ENCODE measurements at places on chromosomes 11 and 22.

DNA sequence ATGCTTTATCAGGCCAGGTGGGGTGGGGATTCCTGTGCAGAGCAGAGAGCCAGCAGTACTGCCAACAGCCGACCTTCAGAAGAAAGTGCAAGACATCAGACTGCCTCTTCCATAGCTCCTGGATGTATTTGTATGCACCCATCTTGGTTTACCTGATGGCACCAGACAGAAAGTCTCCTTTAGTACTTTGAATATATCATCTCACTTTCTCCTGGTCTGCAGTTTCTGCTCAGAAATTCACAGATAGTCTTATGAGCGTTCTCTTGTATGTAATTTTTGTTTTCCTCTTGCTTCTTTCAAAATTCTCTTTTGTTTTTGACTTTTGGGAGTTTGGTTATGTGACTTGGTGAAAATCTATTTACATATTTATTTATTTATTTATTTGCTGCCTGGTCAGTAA, 446.4 kb upstream of the CADM1 start:
- DNase-seq, result no peak

DNA sequence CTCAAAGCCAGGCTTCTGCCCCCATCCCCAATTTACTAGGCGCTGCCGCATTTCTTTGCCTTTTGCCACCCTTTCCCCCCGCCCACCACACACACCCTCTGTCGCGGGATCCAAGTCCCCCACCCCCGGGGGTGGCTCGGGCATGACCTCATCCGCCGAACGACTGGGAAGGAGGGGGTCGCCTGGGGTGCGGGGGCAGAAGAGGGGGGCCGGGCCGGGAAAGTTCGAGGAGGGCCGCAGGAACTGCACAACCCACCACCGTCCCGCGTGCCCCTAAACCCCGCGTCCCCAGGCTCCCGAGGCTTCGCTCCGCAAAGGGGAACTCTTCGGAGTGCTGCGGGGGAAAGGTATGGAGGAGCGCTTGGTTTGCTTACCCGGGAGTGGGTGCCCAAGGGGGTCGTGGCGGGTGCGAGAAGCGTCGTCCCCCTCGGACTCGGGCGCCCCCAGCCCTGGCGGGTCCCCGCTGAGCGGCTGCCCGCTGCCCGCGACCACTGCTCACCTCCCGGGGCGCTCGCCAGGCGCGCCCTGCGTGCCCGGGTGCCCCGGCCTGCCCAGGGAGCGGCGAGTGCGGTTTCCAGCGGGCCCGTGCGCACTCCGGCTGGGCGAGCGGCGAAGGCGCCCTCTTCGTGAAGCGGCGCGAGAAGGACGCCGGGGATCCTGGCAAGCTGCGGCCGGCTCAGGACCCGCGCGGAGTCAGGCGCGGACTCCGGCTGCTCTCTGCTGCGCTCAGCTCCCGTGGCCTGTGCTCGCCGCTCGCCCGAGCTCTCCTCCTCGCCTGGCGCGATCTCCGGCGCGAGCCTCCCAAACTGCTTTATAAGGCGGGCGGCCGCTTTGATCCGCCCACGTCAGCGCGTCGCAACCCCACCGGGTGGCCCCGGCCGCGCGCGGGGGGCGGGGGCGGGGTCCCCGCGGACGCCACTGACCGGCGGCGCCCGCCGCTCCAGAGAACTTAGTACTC, 4.0 kb upstream of the WNT11 start:
- peak; percentile 60 for DNase-seq

GRCh38 chr22:17242641-17243040, 23.4 kb upstream of the ADA2 start:
- DNase-seq, result no peak

GRCh38 chr22:44366372-44367300, 53.9 kb upstream of the SHISAL1 start:
- DNase-seq, result no peak

GRCh38 chr11:64276653-64277431, 7.6 kb downstream of the BAD start:
- DNase-seq, result peak; percentile 44

DNA sequence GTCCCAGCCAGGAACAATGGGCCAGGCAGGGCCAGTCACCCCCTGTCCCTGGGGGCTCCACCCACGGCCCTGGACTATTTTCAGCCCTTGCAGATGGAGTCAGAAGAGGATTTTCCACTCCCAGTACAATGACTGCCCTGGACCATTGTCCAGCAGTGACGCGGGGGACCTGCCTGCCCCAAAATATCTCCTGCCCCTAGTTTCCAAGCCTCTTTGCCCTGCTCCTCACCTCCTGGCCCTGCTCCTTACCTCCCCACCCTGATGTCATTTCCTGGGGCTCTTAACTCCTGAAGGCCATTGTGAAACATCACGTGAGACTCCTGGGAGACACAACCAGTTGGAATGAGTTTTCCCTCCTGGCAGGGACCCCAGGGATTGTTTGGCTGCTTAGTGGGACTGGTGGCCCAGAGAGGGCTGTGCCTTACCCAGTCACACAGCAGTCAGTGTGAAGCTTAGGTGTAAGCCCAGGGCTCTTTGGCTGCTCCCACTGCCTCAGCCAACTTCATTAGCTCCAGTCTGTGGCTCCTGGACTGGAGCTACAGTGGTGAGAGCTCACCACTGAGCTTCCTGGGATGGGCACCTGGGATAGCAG, 22.2 kb downstream of the P2RY2 start:
- DNase-seq, result peak; percentile 69

- DNase-seq, result peak; percentile 81
These were observed 10.4 kb upstream of the SUN2 start for GRCh38 chr22:38766076-38766777.

GRCh38 chr22:22761606-22761962, 117.2 kb downstream of the GGTLC2 start:
- no peak for DNase-seq

DNA sequence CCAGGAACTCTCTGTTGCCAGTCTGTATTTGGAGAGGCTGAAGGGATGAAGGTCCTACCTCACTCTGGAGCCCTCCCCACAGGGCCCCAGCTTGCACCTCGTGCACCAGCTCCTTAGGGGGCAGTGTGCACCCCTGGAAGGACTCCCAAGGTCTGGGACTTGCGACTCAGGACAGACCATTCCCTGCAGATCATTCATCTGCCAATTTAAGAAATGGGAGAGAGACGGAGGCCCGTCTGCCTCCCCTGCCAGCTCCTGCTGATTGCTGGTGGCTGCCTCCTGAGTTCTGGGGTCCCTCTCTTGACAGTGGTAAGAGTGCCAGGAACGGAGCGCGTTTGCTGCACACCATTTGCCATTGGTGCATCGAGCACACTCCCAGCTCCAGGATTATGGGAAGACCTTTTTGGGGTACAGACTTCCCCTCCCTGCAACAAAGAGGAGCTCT, 27.4 kb upstream of the MALAT1 start:
- peak; percentile 64 for DNase-seq

GRCh38 chr11:7437696-7438095, 47.6 kb upstream of the OLFML1 start:
- peak; percentile 90 for DNase-seq

DNA sequence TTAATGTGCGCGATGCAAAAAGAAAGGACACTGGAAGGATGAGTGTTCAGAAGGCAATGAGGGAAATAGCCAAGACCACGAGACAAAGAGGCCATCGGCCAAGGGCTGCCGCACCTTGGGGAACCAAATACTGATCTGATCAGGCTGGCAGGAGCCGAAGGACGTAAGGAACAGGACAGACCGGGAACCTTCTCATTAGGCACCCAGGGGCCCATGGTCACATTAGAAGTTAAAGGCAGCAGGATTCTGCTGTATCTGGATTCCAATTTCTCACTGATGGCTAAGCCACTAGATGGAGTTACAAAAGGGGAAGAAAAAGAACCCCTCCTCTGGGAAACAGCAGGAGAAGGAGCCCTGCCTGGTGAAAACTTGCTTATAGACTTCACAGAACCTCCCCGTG, 28.8 kb upstream of the CPT1A start:
- no peak for DNase-seq

DNA sequence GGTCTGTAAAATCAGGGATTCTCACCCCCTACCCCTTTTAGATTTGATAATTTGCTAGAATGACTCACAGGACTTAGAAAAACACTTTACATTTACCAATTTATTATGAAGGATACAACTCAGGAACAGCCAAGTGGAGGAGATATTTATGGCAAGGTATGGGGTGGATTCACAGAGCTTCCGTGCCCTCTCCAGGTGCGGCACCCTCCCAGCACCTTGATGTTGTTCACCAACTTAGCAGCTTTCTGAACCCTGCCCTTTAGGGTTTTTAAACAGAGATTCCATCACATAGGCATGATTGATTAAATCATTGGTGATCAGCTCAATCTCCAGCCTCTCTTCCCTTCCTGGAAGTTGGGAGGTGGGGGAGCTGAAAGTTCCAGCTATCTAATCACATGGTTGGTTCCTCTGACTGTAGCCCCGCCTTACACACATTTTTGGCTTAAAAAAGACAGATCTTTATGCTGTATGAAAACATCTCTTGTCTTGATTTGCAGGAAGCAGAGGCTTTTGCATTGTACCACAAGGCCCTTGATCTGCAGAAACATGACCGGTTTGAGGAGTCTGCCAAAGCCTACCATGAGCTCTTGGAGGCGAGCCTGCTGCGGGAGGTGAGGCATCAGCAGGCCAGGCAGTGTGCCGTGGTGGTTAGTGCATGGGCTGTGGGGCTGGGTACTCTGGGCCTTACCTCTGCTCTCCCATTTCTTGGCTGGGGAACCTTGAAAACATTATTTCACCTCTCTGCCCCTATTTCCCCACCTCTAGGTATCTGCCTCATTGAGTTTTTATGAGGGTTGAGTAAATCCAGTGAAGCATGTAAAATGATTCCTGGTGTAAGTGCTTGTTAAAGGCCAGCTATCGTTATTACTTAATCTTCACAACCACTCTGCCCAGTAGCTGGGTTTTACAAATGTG, 27.0 kb downstream of the CABIN1 start:
- no peak for DNase-seq

- no peak for DNase-seq
These were observed 6.6 kb upstream of the MS4A12 start for GRCh38 chr11:60485987-60486386.

GRCh38 chr22:43142880-43143562, at the start of gene MCAT:
Gene MCAT, minus strand, starts transcription at chr22:43143398. Its CDS starts 50 bp downstream, at chr22:43143348.
- DNase-seq, result peak; percentile 92

DNA sequence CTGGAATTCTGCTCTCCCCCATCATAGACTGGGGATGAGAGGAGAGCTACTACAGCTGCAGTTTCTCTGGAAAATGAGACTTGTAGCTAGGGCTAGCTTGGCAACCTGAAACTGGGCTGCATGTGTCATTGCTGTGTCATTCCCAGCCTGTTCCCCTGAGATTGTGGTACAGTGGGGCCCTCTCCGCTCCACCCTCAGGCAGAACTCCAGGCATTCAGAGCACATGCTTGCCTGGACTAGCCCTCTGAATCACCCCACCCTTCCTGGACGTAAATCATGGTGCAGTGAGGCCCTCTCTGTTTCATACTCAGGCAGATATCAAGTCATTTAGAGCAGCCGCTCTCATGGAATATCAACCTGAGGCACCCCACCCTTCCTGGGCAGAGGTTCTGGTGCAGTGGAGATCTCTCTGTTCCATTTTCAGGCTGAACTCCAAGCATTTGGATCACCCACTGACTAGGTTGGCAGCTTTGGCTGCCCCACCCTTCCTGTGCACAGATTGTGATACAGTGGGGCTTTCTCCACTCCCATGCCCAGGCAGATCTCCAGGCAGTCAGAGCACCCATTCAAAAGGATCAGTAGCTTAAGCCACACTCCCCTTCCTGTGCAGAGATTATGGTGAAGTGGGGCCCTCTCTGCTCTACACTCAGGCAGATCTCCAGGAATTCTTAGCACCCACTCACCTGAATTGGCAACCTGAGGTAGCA, 274.4 kb downstream of the C11orf87 start:
- DNase-seq, result peak; percentile 12

DNA sequence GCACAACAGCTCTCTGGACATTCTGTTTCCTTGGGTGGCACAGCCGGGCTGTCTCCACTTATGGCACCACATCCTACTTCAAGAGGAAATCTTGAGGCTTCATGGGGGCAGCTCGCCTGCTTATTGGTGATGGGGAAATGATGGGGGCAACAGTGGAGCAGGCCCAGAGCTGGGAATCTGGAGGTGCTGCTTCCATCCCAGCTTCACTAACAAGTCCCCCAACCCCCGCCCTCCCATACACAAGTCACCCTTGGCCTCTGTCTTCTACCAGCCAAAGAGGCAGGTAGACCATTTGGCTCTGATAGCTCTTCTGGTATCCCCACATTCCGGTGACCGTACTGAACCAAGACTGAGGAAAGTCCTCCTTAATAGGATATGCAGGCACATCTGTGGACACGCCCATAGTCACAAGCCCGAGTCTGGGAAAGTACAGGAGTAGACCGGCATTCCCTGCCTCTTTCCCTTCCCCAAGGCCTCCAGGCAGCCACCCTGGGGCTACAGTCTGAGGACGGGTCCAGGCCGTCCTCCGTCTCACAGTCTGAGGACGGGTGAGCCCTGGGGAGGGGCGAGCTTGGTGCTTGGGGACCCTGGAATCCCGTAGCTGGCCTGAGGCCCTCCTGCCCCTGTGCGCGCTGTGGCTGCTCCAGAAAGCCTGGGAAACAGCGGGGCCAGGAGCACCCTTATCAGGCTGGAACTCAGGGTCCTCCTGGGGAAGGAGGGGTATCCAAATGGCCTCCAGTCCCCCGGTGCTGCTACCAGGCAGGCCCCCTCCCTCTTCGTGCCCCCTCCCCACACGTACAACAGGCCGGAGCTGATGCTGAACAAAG, 145.6 kb downstream of the FEZ1 start:
- DNase-seq, result no peak

DNA sequence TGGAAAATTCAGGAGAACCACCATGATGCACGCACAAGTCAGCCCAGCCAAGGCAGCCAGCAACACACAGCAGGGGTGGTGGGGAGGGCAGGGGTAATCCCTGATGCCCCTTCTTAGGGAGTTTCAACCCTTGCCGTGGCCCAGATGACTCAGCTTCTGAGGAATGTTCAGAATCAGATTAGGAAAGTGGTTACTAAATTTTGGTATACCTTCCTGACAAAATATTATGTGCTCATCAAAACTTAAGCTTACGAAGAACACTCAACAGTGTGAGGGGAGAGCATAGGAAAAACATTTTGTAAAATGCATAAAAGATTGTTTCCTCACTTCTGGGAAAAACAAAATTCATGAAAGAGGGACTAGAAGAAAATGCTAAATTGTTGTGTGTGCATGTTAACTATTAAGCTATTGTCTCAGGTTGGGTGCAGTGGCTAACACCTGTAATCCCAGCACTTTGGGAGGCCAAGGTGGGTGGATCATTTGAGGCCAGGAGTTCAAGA, 32.1 kb downstream of the SERPIND1 start:
- peak; percentile 25 for DNase-seq

- DNase-seq, result no peak
These were observed 50.2 kb upstream of the BID start for GRCh38 chr22:17824457-17824856.

All from AG08395 (cell line).